ENCODE measurements at places on chromosomes 3 and 15. TPM values are rescaled to one million over a fixed set of nuclear protein-coding genes. Genes with fewer than 3 reads are reported as not detected.

- H3K27me3 ChIP-seq: no peaks in the 10 kb centered on the region
- H3K36me3 ChIP-seq: peaks cover 2% of the 10 kb centered on the region
- H3K27ac ChIP-seq: peak overlapping the region; percentile 75
- no peak for DNase-seq
- H3K4me3 ChIP-seq: no peak overlapping the region
- peaks cover 10% of the 10 kb centered on the region for H3K4me1 ChIP-seq
Observed at GRCh38 chr3:16490062-16490619, 23.4 kb downstream of the RFTN1 start.

Gene CIDEC
- total RNA-seq: not detected

- H3K27me3 ChIP-seq: no peaks in the 10 kb centered on the region
- DNase-seq: no peak
Observed at GRCh38 chr3:194259982-194260766, 91.0 kb downstream of the CPN2 start.

DNA sequence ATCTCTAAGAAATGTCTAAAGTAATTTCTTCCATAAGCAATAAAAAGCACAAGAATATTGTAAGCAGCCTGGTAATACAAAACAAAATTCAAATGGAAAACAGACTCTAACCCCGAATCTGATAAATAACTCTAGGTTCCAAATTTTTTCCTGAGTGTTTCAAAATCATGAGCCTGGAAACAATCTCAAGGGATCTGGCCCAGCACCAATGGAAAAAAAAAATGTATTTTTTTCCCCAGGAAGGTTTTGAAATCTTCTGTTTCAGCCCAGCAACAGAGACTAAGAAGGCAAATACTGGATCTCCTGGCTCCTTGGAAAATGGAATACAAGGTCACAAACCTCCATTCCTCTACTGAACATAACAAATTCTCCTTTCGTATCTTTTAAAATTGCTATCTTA is 13.0 kb downstream of the TBC1D2B start:
- DNase-seq: no peak
- H3K27ac ChIP-seq: no peak overlapping the region
- no peaks in the 10 kb centered on the region for H3K27me3 ChIP-seq
- peaks cover 8% of the 10 kb centered on the region for H3K4me1 ChIP-seq
